Stimulated activated CD8-positive, alpha-beta memory T cell treated with anti-CD3 and anti-CD28 coated beads, Interleukin-7, amount 100 ng/mL, for 1 hour (primary cell): ENCODE measurements at places on chromosomes 4 and X.

- no peak for DNase-seq
Measured at GRCh38 chr4:149572716-149573115, 242.9 kb downstream of the IQCM start.

DNA sequence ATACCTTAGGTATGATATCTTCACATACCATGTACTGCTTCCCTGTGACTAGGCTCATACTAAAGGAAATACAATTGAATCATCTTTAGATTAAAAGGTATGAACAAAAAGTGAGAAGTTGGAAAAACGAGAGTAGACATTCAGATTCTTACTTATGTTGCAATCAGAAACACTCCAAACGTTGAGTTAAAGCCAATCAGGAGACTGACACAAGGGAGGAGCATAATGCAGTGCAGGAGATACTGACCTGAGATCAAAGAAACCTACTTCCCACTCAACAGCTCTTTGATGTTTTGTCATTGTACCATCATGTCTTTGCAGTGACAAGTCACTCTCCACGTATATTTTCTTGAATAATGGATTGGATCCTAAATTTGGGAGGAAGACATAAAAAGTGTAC lies 8.9 kb upstream of the PCDH18 start:
- DNase-seq = no peak

DNA sequence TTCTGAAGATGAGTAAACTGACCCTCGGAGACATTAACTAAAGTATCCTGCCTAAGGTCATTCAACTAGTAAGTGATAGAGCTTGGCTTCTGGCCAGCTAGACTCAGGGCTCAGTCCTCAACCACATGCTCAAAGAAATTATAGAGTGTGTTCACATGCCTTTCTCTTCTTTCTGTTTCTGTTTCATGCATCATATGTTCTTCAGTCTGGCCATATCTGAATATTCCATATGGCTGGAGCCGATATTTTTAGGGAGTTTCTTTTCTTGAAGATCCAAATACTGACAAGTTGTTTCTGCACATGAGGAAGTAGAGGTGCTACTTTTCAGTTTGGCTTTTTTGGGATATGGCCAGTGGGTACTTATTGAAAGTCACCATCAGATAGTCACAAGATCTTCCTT lies 44.9 kb downstream of the MMRN1 start:
- no peak for DNase-seq

DNA sequence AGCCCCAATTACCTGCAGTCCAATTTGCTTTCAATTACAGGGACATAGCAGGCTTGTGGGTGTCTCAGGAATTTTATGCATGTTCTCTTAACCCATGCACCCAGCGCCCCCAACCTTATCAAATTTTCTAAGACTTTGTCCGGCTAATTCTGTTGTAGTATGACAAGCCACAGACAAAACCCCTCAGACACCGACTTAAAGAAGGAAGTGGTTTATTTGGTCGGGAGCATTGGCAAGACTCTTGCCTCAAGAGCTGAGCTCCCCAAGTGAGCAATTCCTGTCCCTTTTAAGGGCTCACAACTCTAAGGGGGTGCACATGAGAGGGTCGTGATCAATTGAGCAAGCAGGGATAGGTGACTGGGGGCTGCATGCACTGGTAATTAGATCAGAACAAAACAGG lies 28.7 kb upstream of the IL9R start:
- DNase-seq = no peak

GRCh38 chr4:157151711-157152110 lies 68.8 kb upstream of the GRIA2 start:
- DNase-seq = no peak
